ENCODE measurements at places on chromosomes 13 and 19.

GRCh38 chr13:112696001-112696868, 6.4 kb downstream of the ATP11A start:
- no peak for DNase-seq

DNA sequence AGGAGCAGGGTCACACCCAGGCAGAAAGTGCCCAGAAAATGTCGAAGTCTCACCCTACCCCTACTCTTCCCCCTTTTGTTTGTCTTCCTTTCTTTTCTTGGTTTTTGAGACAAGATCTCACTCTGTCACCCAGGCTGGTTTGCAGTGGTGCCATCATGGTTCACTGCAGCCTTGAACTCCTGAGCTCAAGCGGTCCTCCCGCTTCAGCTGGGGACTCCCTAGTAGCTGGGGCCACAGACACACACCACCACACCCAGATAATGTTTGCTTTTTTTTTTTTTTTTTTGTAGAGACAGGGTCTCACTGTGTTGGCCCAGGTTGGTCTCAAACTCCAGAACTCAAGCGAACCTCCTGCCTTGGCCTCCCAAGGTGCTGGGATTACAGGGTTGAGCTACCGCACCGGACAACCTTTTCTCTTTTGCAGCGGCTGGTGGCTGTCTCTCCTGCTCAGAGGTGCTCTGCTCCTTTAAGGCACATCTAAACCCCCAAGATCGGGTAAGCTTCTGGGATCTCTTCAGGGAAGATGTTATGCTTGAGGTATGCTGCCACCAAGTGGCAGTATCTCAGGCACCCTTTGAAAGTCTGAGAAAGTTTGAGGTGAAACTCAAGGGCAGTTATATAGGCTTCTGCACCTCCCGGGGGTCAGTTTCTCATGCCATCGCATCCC, 22.4 kb upstream of the EBI3 start:
- no peak for DNase-seq

- DNase-seq, result no peak
Observed at GRCh38 chr19:41612483-41612882, 14.4 kb downstream of the CEACAM4 start.

DNA sequence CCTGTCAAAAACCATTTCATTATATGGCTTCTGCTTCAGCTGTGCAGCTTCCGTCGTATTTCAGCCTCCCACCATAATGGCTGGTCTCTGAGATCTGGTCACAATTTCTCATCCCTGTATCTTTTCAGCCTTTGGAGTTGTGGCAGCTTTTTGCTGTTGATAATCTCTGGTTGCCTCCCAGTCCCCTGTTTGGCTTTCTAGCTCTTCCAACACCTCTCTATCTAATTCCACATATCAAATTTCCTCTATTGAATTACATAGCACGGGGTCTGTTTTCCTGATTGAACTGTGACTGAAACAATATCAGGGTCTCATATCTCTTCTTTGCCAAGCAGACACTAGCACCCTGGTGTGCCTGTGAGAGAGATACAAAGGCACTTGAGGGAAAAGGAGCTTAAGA, 222.1 kb upstream of the OBI1 start:
- DNase-seq, result no peak

GRCh38 chr19:10112895-10113591, 1.6 kb downstream of the P2RY11 start:
- no peak for DNase-seq

GRCh38 chr19:10389863-10390262, 9.5 kb upstream of the TYK2 start:
- no peak for DNase-seq

- no peak for DNase-seq
Observed at GRCh38 chr13:86760620-86761019, 910.6 kb upstream of the SLITRK5 start.

DNA sequence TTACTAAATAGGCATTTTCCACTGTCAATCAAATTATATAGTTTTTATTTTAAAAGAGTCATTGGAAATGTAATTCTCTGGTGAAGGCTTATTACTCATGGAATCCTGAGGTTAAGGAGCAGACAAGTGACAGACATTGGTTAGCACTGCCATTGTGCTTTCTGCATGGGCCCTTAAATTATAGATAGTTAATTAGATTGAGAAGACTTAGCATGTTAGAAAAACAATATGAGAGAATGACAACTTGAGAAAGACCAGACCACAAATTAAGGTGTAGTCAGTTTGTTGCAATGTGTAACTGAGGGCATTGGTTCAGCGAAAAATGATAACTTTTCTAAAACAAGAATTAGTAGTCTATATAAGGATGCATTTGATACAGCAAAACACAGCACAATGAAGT, 195.5 kb downstream of the SLITRK6 start:
- no peak for DNase-seq

DNA sequence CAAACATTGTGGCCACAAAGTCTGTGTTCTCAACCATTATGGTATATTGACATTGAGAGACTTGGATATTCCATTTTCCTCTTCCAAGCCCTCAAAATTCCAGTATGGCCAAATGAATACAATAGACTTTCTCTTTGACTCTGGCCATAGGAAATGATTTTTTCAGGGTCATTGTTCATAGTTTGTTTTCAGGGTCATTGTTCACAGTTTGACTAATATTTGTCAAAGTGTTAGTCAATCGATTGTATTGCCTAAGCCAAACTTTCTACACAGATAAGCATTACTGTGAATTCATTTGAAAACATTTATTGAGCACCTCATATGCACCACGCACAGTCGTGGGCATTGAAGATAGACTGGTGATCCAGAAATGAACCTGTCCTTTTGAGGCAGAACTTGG, 22.9 kb upstream of the FAM216B start:
- no peak for DNase-seq

- DNase-seq, result no peak
Observed at GRCh38 chr13:74158571-74159352, 24.6 kb upstream of the KLF12 start.

All from epithelial cell of prostate (primary cell).